ENCODE measurements at places on chromosomes 7 and 10.

- DNase-seq = no peak
These were observed 5.1 kb downstream of the FZD8 start for GRCh38 chr10:35636956-35637355.

DNA sequence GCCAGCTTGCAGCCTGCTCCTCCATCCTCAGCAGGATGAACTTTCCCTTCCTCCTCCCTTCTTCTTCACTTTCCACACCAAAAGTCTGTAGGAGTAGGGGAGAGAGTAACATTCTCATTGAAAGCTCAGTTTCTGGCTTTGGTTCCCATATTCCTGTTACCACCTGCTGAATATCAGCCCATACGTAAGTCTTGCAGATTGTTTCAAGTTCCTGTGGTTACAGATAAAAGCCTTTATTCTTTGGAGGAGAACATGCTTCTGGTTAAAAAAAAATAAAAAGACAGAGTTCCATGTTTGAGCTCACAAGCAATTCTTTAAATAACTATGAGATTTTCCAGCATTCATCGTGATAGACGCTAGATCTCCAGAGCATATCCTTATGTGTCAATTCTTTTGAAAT lies 637.3 kb downstream of the SUGCT start:
- DNase-seq = no peak

DNA sequence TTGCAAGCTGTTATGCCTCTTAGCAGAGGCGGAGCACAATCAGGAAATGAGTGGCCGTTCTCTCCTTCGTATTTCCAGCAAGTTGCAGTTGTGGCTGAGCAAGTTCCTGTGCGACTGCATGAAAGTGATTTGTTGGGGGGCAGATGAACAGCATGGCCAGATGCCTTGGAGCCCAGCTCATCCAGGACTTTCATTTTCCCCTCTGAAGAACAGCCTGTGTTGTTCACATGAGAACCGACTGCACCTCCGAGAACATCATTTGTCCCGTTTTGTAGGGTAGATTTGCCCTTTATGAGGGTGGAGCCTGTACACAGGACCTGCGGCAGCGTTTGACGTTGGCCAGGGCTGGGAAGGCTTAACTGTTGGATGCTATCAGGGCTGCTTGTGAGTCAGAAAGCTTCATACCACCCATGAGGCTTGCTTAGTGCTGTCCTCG lies 4.4 kb downstream of the BAG3 start:
- no peak for DNase-seq

- no peak for DNase-seq
These were observed 90.7 kb downstream of the NHLRC2 start for GRCh38 chr10:113945075-113945686.

- DNase-seq = no peak
These were observed 494.7 kb downstream of the CCSER2 start for GRCh38 chr10:84822931-84823630.

GRCh38 chr7:2082139-2082998 lies 150.4 kb downstream of the MAD1L1 start:
- peak; percentile 56 for DNase-seq

DNA sequence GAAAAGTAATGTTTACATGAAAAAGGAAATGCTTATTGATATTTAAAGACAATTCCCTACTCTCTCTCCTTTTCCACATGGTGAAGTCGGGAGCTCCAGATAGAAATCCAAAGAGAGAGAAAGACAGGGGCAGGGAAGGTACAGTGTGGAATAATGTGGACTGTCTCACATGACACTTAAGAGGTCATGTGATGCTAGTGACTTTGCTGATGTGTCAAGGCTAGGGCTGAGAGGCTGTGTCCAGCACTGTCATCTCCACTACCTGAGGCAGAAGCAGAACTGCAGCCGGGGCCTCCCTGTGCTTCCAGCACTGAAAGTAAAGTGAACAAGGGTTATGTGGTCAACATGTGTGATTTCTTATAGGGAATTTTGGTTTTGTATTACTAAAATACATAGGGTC lies 26.0 kb downstream of the NRG3 start:
- DNase-seq = no peak

DNA sequence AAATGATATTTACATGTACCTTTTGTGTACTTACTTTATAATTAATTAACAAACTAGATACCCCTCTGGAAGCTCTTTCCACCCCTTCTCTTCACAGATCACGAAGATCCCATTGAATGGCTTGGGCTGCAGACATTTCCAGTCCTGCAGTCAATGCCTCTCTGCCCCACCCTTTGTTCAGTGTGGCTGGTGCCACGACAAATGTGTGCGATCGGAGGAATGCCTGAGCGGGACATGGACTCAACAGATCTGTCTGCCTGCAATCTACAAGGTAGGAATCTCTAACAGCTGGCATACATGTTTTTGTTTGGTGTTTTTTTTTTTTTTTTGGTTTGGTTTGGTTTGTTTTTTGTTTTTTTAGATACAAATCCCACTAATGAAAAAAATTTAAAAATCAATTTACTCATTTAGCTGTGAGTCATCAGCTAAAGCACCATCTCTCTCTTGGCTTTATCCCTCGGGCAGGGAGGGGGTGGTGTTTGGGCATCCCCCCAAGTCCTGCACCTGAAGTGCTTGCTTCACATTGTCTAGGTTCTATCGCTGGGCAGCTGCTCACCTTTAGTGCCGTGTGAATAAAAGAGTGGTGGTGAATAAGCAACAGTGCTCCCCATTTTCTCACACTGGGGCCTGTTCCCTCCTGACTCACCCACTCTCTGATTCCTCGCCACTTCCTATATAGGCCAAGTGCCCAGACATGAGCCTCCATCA lies 68.9 kb downstream of the MET start:
- DNase-seq = peak; percentile 4

DNA sequence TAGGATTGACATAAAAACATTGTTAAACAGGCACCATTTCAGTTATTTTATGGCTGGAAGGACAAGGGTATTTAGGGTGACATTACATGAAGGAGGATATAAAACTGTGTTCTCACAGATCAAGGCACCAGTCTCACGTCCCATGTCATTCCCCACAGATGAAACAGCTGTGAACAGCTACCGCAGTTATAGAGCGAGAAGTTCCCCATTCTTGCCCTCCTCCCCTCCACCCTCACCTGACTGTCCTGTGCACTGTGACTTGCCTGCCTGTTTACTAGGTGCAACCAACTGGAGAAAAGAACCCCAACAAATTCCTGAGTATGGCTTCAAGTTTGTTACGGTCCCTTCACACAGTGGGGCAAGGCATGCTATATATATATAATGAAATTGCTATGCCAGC lies 141.6 kb downstream of the SND1 start:
- no peak for DNase-seq

DNA sequence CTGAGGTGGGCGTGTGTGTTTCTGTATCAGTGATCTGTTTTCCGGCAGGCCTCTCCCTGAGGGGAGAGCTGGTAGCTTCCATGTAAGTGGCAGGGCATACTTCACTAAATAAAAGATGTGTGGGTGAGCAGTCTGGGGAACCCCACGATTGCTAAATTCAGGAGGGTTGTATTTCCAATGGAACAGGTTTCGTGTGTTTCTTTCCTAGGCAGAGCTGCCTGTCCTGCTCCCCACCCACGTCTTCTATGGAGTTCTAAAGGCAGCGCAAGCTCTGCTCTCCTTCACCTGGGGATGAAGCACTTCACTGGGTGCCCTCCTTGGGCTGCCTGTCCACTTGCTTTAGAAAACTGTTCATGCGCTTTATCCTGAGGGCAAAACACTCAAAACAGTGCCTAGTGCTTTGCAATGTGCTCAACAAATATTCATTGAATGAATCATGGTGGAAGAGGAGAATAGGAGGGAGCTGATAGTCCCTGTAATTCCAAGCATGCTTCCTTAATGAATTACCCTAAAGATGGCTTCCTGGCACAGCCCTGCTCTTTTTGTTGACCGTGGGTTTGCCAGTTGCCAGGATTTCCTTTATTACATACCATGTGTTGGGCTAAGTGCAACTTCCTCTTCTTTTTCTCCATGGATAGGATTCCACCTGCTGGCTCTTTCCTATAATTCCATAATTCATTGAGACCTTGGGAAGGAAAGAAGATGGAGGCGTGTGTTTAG lies 50.6 kb upstream of the SRPK2 start:
- DNase-seq = peak; percentile 73

GRCh38 chr7:139471740-139472353 lies 11.6 kb downstream of the KLRG2 start:
- no peak for DNase-seq

- DNase-seq = no peak
These were observed 94.7 kb downstream of the ZNRF2 start for GRCh38 chr7:30379131-30379530.

Measured in NCI-H1092 (cell line).